D721Med (cell line): ENCODE measurements at places on chromosomes 13 and 19.

- no peak for DNase-seq
Observed at GRCh38 chr13:80290591-80290990, 50.3 kb downstream of the SPRY2 start.

DNA sequence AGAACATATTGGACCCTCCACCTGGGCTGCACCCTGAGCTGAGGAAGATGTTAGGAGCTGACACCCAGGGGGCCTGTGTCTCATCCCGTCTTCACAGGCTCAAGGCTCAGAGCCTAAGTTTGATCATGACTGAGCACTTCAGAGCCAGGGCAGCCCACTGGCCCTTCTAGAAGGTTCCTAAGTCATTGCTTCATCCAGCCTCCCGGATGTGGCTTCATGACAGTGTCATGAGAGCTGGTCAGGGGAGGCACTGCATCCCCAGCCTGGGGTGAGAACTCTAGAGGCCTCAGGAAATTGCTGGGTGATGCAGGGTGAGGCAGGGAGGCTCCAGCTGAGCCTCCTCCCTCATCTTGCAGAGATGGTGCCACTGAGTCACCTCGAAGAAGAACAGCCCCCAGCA, 24.9 kb upstream of the PIK3R2 start:
- DNase-seq, result no peak

- DNase-seq, result no peak
Observed at GRCh38 chr13:60164234-60164889, 634 bp upstream of the DIAPH3 start.

- no peak for DNase-seq
Observed at GRCh38 chr13:64278493-64278892, 2862.8 kb upstream of the PCDH20 start.
